Left colon (tissue), 2 donors: ENCODE measurements at places on chromosomes 7 and 10. TPM values are rescaled to one million over a fixed set of nuclear protein-coding genes. Genes with fewer than 3 reads are reported as not detected.

Gene MYOZ1
- not detected for total RNA-seq

GRCh38 chr7:27344471-27344870 lies 101.9 kb downstream of the EVX1 start:
- DNase-seq = no peak

- no peak for DNase-seq
Measured at GRCh38 chr7:121376979-121377378, 19.1 kb downstream of the FAM3C start.

DNA sequence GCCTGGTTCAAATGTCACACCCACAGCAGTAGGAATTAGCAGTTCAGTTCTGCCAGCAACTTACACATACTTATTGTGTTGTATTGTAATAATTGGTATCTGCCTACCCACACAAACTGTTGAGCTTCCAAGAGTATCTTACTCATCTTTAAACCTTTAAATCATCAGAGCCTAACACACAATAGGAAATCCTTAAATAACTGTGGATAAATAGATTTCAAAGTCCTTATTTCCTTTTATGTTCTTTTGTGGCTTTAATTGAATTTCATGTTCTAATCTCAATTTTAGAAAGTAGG lies 3.9 kb downstream of the CASD1 start:
- no peak for DNase-seq

- no peak for DNase-seq
Measured at GRCh38 chr10:59880971-59881510, 25.3 kb downstream of the CCDC6 start.
